ENCODE measurements at places on chromosomes 3 and 15.

DNA sequence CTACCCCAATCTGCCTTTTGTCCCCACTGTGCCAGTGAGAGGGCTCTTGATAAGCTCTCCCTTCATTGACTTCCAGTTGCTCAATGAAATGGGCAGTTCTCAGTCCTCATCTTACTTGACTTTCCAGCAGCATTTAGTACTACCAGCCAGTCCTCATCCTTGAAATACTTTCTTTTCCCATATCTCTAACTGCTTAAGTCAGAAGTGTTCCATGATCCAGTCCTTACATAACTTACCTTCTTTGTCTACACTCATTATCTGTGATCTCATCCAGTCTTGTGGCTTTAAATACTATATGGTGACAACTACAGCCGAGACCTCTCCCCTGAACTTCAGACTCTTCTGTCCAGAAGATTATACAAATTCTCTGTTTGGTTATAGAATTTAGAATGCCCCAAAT, 28.7 kb downstream of the RARRES1 start:
- DNase-seq: no peak

- DNase-seq: no peak
Measured at GRCh38 chr3:147838652-147839051, 429.5 kb downstream of the ZIC1 start.

- DNase-seq: no peak
Measured at GRCh38 chr3:155595371-155595770, 149.5 kb downstream of the PLCH1 start.

- no peak for DNase-seq
Measured at GRCh38 chr15:41487802-41488201, 5.9 kb upstream of the ITPKA start.

GRCh38 chr15:41160639-41161315, 44.7 kb upstream of the INO80 start:
- no peak for DNase-seq

DNA sequence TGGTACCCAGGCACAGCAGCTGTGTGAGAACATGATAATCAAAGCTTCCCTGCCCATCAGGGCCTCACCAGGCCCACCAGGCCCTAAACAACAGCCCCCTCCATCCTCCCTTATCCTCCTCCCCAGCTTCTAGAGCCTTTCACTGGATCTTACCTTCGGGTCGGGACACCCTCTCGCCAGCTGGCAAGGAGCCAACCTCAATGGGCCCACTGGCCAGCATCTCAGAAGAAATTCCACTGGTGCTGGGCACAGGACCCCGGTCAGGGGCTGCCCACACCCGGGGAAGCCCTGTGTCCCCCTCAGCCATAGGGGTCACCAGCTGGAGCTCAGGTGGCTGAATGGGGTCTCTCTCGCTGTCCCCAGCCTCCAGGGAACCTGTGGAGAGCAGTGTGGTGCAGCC, 6.8 kb upstream of the QARS1 start:
- no peak for DNase-seq

DNA sequence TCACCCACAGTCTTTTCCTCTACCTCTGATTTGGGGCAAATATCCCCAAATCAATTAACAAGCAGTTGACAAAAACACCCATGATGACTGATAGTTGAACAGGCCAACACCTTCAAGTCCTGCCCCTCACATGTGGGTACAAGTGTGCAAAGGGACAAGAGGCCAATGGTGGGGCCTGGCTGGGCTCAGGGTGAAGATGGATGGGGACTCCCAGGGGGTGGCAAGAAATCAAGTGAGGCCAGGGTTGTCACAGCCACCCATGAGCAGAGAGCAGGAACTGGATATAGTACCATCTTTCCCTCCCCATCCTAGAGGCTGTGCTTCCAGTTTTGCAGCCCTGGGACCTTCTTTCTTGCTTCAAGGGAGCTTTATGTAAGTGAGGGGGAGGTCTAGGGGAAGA, 270.2 kb upstream of the TOPAZ1 start:
- DNase-seq: no peak

GRCh38 chr3:23159929-23160328, 43.2 kb upstream of the UBE2E2 start:
- DNase-seq: no peak

- DNase-seq: no peak
Measured at GRCh38 chr15:33094336-33094735, 100.2 kb downstream of the FMN1 start.

DNA sequence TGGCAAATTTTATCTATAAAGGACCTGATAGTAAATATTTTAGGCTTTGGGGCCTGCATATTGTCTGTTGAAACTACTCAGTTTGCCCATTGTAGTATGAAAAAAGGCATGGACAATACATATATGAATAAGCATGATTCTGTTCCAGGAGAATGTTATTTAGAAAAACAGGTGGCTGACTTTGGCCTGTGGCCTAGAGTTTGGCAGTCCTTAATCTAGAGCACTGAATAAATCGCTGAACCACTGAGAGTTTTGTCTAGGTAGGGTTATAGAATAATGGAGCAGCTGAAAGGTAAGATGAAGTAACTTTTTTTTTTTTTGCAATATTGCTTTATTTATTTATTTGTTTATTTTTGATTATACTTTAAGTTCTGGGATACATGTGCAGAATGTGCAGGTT, 75.0 kb downstream of the LRRC49 start:
- no peak for DNase-seq

- no peak for DNase-seq
Measured at GRCh38 chr15:67190326-67190725, 64.1 kb downstream of the AAGAB start.

- no peak for DNase-seq
Measured at GRCh38 chr3:125061170-125061569, 5.4 kb upstream of the HEG1 start.

Data from anterior cingulate cortex (tissue), 58 donors.